ENCODE measurements at places on chromosomes 1 and 21.

DNA sequence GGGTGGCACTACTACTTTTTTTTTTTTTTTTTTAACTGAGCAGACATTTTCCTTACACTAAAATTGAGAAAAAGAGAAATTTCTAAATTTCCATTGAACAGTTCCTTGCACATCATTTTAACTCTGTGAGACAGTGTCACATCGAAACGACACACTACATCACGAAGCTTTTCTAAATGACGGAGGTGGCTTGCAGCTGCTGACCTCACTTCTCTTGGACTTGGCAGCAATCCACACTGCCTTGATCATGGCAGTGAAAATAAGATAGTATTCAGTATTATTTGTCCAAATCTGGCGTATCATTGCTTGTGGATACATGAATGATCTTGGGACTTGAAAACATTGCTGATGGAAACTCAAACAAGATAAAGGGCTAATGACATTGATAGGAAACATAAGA lies 80.3 kb upstream of the CYYR1 start:
- no peak for DNase-seq

DNA sequence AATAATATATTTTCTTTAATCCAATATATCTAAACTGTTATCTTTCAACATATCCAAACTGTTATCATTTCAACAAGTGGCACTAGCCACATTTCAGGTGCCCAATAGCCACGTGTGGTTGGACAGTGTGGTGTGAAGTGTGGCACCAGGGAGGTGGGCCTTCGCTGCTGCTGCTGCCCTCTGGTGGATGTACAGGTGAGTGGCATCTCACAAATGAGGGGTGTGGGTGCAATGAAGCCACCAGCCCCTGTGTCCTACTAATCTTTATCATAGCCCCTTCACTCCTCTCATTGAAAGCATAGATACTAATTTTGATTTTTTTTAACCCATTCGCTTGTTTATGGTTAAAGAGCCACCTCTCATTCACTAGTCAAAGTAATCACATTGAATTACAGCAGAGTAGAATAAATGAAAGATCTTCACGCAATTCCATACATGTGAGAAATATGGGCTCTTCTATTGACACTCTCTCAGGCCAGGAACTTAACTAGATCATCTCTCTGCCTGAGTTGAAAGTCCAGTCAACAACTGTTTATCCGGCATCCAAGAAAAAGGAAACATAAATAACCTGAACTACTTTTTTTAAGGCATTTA lies 499.2 kb downstream of the OMA1 start:
- no peak for DNase-seq

DNA sequence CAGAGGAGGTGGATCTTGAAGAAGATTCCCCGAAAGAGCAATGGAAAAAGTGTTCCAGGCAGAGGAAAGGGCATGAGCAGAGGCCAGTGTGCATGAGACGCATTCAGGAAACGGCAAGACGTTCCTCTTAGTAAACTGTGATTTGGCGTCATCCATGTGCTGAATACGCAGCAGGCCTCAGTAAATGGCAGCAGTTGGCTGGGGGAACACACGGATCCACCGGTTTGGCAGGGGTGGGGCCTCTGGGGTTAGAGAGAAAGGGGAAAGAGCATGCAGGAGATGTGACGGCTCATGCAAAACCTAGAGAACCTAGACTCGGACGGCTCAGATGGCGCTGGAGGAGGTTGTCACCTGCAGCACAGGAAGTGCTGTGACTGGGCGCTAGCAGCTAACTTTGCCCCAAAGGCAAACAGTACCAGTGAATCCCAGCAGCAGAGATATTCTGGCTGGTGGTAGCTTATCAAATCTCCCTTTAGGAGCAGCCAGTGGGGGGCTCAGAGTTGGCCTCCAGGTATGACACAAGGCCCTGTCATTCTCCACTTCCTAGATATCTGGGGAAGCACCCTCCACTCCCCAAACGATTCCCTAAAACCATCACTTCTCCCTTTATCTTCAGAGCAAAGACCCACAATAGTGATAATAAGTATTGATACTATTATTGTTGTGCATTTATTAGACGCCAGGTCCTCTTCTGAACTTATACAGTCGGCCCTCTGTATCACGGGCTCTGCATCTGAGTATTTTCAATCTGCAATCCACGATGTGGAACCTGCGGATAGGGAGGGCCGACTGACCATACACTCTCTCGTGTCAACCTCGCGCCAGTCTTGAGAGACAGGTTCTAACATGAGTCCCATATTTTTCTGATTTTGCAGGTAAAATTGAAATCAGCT lies 7.6 kb downstream of the LAPTM5 start:
- DNase-seq: no peak

DNA sequence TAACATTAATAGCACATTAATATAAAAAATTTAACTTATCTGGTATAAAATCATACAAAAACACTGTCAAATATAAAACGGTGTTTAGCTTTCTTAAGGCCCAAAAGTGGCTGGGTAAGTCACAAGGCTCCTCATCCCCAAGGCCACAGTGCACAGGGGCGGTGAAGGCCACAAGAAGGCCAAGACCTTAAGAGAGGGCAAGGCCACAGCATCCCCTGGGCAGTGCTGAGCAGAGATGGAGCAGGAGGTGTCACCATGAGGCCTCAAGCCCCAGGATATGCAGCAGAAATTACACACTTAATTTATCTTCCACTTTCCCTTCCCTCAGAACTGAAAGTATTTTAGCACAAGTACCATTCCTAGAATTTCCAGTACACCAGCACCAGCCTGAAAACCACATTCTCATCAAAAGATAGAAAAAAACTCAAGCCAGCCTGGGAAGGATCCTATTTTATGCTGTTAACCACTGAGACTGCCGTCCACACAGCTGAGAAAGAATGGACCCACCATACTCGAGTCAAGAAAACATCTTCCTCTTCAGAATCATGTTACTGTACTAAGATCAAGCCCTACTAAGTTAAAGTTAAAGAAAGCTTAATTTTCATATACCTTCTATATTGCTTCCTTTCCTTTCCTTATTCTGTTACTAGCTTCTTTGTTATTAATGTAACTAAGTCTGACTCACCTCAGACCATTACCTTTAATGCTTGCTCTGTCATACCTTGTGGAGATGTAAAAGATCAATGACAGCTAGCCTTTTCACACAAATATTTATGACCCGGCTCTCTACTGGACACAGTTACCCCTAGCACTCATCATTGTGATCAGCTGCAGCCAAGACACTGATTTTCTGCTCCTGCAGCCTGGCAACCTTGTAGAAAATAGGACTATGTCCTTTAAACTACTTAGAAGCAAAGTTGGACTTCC lies 26.4 kb upstream of the FMO1 start:
- no peak for DNase-seq

GRCh38 chr1:964691-965525 lies 1.4 kb upstream of the PLEKHN1 start:
- no peak for DNase-seq

DNA sequence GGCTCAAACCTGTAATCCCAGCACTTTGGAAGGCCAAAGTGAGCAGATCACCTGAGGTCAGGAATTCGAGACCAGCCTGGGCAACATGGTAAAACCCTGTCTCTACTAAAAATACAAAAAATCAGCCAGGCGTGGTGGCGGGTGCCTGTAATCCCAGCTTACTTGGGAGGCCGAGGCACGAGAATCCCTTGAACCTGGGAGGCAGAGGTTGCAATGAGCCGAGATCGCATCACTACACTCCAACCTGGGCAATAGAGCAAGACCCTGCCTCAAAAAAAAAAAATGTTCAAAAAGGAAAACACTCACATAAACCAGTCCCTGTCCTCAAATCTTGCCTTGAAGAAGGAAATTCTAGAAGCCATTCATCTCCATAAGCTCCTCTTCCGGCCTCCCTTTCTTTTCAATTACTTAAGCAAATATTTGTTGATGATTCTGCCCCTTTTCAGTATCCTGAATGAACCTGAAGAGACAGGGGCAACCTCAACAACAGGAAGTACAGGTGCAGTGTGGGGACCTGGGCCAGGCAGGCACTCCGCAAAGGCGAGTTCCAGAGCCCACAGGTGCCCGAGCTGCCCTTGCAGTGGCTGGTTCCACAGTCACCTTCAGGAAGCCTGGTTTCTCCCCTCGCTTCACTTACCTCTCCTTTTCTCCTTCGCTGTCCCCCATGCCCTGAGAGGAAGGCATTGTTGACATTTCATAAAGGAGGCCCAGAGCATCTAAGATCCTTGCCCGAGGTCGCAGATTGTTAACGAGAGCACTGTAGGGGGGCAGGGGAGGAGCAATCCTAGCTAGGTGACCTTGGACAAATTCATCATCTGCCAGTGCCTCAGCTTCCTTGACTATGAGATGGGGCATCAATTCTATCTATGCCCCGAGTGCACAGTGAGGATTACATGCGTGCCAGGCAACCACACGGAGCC lies 8.9 kb upstream of the LEFTY1 start:
- no peak for DNase-seq

- DNase-seq: no peak
Measured at GRCh38 chr21:33734291-33734690, 92.0 kb downstream of the ITSN1 start.

GRCh38 chr21:43699933-43700599 lies 18.9 kb upstream of the PDXK start:
- DNase-seq: no peak

DNA sequence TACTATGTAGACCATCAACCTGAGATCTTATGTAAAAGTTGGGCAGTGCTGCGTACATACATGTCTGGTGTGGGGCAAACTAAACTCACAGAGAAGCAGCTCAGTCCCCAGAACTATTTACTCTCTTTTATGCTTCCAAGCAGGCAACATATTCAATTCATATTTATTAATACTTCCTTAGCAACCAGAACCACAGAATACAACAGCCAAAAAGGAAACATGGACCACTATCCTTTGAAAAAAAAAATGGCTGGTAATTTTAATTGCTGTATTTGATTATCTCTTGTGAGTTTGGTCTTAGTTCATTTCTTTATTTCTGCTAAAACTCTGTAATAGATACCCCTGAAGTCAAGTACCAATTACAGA lies 1.5 kb upstream of the PPP1R15B start:
- no peak for DNase-seq

DNA sequence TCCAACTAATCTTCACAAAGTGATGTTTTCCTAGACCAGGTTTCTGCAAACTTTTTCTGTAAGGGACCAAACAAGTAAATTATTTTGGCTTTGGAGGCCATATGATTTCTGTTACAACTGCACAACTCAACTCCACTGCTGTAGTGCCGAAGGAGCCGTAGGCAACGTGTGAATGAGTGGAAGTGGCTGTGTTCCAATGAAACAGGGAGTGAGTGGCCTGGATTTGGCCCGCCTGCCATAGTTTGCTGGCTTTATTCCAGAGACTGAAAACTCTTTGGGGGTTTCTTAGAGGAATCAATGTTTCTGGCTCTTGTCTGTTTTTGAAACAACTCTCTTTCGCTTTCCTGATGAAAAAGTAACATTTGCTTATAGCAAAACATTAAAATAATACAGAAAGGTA lies 12.6 kb upstream of the ACTL8 start:
- DNase-seq: peak; percentile 1

Measured in midbrain (tissue), 1 donor.